ENCODE measurements at places on chromosomes 1 and 21.

GRCh38 chr1:53644909-53645689 lies 93.9 kb downstream of the GLIS1 start:
- no peak for DNase-seq

DNA sequence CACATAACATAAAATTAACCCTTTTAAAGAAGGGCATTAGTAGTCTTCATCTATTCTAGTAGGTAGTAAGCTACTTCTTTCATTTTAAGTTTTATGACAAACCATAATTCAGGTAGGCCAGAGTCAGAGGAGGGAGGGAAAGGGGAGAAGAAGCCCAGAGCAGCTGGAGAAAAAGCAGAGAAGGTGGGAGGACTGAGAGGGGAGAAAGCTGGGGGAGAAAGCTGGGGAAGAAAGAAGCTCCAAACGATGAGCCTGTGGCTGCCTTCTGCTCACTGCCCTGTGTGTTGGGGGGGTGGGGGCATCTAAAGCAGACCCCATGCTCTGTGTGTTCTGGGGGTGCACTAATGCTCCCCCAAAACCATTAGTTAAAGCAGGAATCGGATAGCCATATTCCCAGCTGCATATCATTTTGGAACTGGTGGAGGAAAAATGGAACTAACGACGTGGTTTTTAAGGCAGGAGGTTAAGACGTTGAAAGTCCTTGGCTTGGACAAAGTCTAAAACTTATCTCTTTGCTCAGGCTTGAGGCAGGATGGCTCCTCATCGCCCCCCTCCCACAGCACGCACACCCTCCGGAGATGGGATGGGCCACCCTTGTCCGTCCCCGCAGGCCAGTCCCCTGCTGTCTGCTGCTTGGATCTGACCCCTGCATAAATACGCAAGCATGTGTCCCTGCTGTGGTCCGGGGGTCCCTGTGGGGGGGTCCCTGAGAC lies 184.2 kb downstream of the DYRK1A start:
- DNase-seq = no peak

DNA sequence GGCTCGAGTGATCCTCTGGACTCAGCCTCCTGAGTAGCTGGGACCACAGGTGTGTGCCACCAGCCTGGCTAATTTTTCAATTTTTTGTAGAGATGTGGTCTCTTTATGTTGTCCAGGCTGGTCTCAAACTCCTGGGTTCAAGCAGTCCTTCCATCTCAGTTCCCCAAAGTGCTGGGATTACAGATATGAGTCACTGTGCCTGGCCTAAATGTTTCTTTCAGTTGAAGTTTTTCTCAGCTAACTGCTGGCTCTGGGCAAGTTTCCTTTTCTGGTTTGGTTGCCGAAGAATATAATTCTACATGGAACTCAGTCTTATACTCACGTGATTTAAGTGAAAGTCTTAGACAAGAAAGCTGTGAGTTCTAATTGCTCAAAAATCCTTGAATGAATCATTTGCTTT lies 57.0 kb downstream of the SASS6 start:
- DNase-seq = no peak

DNA sequence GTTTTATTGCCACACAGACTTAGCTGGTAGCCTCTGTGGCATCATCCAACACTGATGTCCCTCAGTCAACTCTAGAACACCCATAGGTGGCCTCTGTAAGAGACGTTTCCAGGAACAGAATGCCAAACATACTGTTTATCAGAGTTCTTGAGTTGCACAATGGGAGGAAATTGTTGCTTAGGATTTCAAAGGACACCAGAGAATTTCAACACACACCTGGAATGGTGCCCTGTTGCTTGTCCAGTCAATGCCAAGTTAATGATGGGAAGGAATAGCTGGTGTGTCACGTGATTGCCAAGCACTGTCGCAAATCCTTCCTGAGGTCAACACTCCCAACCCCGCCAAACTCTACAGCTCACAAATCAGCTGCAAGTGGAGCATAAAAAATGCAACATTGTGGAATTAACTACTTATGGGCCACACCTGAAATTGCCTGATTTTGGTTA lies 28.6 kb upstream of the DUSP23 start:
- peak; percentile 28 for DNase-seq

DNA sequence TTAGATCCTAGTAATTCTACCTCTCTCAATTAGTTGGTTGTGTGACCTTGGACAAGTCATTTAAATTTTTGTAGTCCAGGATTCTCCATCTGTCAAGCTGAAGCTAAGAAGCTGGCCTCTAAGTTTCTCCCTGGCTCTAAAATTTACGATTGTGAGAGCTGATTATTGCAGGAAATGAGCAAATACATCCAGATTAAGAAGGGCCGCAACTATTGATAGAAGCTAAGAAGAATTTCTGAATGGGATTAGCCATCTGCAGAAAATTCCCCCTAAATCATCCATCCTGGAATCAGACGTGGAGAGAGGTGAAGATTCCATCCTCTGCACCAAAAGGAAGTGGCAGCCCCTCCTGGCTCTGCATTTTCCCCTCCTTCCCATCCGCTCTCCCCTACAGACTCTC lies 55.0 kb downstream of the HIVEP3 start:
- DNase-seq = no peak

DNA sequence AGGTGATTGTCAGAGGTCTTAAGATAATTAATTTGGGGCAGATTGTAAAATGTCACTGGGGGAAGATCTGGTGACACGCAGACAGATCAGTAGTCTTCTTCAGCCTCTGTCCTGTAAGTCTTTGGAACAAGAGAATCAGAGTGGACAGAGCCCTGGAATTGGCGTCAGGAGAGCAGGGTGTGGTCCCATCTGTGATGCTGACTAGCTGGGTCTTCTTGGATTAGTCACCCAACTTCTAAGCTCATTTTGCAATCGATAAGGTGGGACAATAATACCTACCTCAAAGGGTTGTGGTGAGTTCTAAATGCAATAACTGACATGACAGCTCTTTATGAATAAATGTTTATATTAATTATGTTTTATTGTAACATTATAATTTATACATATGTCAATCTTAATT lies 4.8 kb downstream of the FASLG start:
- no peak for DNase-seq

DNA sequence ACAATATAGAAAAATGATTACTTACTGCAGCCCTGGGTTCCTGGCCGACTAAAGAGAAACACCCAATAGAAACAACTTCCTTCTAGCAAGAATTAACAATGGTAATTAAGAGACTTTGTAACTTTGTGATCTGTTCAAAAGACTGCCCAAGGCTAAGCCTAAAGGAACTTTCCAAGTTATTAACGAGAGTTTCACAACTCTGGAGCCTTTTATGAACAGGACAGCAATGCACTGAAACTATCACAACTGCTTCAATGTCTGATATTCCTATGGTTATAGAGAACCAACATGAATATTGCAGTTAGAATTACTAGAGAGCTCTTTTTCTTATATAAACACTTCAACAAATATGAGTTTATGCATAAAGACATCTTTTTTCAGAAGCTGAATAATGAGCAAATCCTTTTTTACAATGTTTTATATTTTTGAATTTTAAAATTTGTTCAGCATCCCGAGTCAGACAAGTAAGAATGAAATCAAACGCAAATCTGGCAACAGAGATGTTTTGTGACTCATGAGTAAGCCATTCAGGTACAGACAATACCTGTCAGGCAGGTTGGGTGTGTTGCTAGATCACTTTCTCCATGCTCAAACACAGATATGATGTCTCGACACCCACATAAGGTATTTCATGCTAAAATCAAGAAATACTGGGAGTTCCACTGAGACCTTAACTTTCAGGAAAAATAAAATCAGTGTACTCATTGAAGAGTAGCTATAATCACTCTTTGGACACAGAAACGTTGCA lies 22.2 kb upstream of the KCNJ15 start:
- DNase-seq = peak; percentile 77

GRCh38 chr1:234529950-234530237 lies 50.9 kb upstream of the TARBP1 start:
- no peak for DNase-seq

GRCh38 chr1:59976194-59977074 lies 49.9 kb upstream of the CYP2J2 start:
- peak; percentile 57 for DNase-seq

DNA sequence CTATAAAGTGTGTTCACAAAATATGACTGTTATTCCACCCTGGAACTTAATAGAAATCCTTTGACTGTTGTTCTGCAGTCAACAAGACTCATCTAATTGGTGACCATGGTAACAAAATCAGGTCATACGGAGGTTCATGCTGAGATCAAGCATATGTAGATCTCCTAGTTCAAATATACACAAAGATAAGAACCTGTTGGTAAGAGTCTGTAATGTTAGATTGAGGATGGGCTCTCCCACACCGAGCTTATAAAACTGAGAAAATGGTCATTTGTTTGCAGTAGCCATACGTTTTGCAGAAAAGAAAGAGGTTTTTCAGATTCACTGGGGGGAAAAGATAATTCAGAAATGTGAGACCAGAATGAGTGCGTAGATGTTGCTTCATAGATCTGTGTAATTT lies 468.1 kb downstream of the RPS6KC1 start:
- DNase-seq = no peak

DNA sequence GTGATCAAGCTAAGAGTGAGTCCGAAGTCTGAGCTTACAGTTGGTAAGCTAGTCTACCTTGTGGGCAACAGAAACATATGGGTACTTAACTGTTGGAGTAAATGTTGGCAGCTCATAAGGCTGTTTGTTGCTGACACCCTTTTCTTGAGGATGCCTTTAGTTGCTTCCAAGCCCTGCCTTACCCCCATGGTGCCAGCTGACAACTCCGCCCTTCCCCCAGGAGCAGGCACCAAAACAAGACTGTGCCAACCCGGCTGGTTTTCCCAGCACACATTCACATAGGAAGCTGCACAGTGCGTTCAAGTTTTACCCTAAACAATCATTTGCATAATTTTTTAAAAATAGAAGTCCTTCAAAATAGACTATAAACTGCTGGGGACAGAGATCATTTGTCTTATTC lies 150.2 kb upstream of the LMO4 start:
- DNase-seq = no peak

- DNase-seq = no peak
Measured at GRCh38 chr1:219460896-219461815, 151.7 kb downstream of the ZC3H11B start.

- DNase-seq = no peak
Measured at GRCh38 chr21:27466140-27466539, 499.3 kb upstream of the ADAMTS5 start.

DNA sequence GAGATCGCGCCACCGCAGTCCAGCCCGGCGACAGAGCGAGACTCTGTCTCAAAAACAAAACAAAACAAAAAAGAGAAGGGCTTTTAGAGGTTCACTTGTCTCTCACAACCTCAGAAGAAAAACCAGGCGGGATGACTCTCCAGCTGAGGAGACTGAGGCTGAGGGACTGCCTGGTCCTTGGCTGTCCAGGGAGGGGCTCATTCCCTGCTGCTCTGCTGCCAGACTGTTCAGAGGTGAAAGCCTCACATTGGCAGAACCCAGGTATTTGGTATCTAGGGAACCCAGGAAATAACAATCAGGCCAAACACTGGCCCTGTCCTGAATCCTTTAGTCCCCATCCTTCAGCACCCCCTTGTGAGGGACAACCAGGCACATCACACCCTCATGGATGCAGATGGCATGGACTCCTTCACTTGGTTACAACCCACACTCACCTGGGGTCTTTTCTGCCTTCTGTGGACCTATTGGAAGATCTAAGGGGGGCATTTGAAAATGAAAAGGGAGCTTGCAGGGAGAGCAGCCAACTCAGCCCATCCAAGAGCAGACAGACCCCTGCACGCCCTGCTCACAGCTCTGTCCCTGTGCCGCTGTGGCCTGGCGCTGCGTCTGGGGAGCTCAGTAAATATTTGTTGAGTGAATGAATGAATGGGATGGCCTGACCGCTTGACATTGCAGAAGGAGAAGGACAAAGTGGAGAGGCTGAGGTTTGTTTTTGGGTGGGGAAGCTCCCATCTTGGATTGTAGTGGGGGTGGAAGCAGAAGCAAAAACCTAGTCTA lies 33.4 kb downstream of the CD247 start:
- no peak for DNase-seq

GRCh38 chr1:94678202-94678848 lies 136.8 kb upstream of the F3 start:
- DNase-seq = no peak

DNA sequence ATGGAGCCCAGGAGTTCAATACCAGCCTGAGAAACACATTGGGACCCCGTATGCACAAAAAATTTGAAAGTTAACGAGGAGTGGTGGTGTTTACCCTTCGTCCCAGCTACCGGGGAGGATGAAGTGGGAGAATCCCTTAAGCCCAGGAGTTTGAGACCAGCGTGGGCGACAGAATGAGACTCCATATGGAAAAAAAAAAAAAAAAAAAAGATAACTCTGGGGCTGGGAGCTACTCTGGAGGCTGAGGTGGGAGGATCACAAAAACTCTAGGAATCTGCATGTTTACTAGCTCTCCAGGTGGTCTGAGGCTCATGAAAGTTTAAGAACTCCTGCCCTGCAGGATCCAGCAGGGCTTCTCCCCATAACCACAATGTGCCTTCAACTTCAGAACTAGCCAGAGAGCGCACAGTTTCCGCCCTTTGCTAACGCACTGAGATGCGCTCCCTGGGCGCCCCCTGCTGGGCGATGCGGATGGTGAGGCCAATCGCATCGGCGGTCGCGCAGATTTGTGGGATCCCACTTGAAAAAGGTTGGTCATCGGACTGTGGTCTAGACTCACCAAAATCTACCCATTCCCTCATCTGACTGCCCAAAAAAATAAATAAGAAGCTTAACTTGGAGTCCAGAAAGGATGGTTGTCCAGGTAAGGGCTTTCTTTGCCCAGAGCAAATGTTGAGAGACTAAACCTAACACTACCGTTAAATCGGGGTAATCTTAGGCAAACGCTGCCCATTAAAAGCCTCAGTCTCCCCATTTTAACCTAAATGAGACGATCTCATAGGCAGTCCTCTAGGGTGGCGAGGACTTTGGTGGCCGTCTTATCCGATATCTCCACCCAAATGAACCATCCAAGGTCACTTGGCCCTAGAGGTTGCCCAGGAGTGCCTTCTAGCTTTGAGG lies 8.8 kb downstream of the ZNF683 start:
- peak; percentile 69 for DNase-seq

GRCh38 chr21:46459356-46460112 lies 843 bp downstream of the DIP2A start:
- peak; percentile 25 for DNase-seq

- DNase-seq = peak; percentile 96
Measured at GRCh38 chr1:242147096-242147976, 148.4 kb upstream of the MAP1LC3C start.

GRCh38 chr1:218464871-218465270 lies 119.7 kb downstream of the TGFB2 start:
- DNase-seq = no peak

GRCh38 chr1:54284781-54285529 lies 85.0 kb downstream of the MRPL37 start:
- no peak for DNase-seq

GRCh38 chr1:7561331-7561921 lies 209.7 kb upstream of the VAMP3 start:
- no peak for DNase-seq

DNA sequence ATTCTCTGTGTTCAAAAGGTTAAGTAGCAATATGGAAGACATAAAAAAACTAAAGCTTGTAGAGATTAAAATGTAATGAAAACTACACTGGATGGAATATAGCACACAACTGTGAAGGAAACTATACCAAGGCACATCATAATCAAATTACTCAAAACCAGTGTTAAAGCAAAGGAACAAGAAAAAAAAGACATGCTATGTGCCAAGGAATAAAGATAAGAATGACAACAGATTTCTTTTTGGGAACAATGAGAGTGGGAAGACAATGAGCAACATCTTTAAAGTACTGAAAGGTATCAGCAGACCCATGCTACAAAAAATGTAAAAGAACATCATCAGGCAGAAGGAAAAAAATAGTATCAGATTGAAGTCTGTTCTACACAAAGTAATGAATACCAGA lies 157.8 kb downstream of the VPS13D start:
- no peak for DNase-seq

- DNase-seq = no peak
Measured at GRCh38 chr1:97832481-97832880, 88.4 kb downstream of the DPYD start.

- DNase-seq = no peak
Measured at GRCh38 chr1:59833022-59833421, 18.3 kb downstream of the HOOK1 start.

Measured in T47D (cell line).